Upper lobe of right lung (tissue), 1 donor: ENCODE measurements at places on chromosomes 3 and 15. TPM values are rescaled to one million over a fixed set of nuclear protein-coding genes. Genes with fewer than 3 reads are reported as not detected.

Gene ETV5
- 56.3 TPM for total RNA-seq

GRCh38 chr3:17040990-17041377 lies 156.2 kb downstream of the PLCL2 start:
- H3K36me3 ChIP-seq = no peaks in the 10 kb centered on the region
- H3K4me3 ChIP-seq = no peak overlapping the region
- peaks cover 11% of the 10 kb centered on the region for H3K4me1 ChIP-seq
- no peak overlapping the region for H3K27ac ChIP-seq

- H3K4me3 ChIP-seq = no peak overlapping the region
- DNase-seq = no peak
- no peaks in the 10 kb centered on the region for H3K27me3 ChIP-seq
- H3K27ac ChIP-seq = no peak overlapping the region
- H3K4me1 ChIP-seq = no peaks in the 10 kb centered on the region
Observed at GRCh38 chr3:161579395-161580126, 83.0 kb downstream of the OTOL1 start.

- no peaks in the 10 kb centered on the region for H3K27me3 ChIP-seq
- H3K27ac ChIP-seq = no peak overlapping the region
- H3K4me3 ChIP-seq = no peak overlapping the region
Observed at GRCh38 chr15:33137101-33137500, 57.4 kb downstream of the FMN1 start.

- H3K27me3 ChIP-seq = no peaks in the 10 kb centered on the region
- H3K36me3 ChIP-seq = no peaks in the 10 kb centered on the region
- DNase-seq = no peak
- H3K4me1 ChIP-seq = peaks cover 5% of the 10 kb centered on the region
- H3K4me3 ChIP-seq = no peak overlapping the region
Observed at GRCh38 chr3:170808041-170808440, 62.0 kb downstream of the RPL22L1 start.
